Right renal cortex interstitium (tissue), 3 donors: ENCODE measurements at places on chromosomes 6 and 20.
A peak's percentile ranks its signal among the peaks of the same experiment; 100 is the strongest.

GRCh38 chr6:157169656-157170055 lies 153.7 kb downstream of the TMEM242 start:
- no peak for DNase-seq

DNA sequence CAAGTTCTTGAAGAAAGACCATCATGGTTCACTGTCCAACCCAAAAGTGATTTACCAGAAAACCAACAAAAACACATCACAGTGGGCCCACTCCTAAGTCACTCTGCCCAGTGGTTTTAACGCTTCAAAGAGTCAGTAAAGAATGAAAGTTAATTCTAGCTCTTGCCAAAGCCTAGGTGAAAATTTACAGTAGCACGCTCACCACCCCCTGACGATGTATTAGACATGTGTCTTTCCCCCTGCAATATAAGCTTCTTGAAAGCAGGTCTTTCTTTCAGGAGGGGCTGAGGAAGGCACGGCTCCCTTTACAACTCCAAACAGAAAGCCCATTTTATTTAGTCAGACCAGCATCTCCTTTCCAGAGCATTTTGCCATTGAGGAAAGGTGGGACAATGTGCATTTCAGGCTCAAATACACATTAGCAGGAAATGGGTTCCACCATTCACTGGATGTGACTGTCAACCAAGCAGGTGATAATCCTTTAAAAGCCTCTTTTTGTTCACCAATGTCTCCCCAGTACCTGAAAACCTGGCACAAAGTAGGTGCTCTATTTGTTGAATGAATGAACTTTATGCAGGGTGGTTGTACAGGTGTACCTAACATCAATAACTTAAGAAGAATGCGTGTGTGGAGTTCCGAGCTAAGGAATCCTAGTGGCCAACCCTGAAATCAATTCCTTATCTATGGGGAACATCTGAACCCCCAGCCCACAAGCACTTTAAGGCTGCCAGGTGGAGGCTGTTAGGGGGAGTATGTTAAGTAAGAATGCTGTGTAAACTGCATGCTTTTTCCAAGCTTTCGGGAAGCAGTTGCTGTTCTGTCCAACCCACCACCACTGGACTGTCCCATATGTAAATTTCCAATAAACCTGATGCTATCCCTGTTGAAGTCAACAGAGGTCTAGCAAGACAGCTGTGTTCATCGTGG lies 11.4 kb downstream of the EZR start:
- no peak for DNase-seq

GRCh38 chr6:44725070-44725469 lies 337.6 kb downstream of the CDC5L start:
- DNase-seq: no peak

- no peak for DNase-seq
Measured at GRCh38 chr6:28267695-28268059, 734 bp downstream of the ZSCAN26 start.

GRCh38 chr6:134317471-134318131 lies at the start of gene SGK1:
SGK1 (minus strand) TSS chr6:134318112; CDS start chr6:134317460, 652 bp downstream.
- DNase-seq: no peak

GRCh38 chr20:61918548-61918947 lies 147.1 kb downstream of the TAF4 start:
- DNase-seq: no peak

GRCh38 chr6:169905041-169905807 lies 153.8 kb downstream of the ERMARD start:
- DNase-seq: no peak

GRCh38 chr6:144762469-144762868 lies 477.3 kb downstream of the UTRN start:
- no peak for DNase-seq

DNA sequence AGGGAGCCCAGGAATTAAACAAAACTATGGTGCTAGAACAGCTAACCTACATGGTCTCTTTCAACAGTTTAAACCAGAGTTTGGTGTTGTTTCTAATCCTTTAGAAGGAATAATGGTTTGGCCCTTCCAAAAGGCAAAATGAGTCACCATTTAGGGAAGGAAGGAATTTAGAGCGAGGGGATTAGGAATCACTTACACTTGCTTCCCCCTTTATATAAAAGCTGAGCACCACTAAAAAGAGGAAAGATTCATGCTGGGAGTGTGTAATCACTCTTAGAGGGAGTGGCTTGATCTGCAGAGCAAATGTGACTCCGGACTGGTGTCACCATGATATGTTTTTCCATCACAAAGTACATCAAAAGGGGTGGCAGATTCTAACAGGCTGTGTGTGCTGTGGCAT lies 63.6 kb downstream of the F13A1 start:
- no peak for DNase-seq

DNA sequence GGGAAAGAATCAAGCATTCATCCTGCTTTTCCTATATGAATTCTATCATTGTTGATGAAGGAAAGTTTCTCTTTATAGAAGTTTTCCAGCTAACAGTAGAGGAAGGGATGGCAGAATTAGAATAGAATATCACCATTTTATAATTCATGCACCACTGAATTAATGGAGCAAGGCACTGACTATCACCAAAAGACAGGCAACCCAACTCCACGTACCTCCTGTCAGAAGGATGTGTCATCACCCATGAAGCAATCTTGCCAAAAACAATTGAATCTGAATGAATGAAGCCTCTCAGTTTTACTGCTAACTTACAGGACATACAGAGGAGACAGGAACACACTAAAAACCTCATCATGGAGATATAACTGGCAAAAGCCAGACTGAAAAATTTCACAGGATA lies 122.4 kb downstream of the NFATC2 start:
- DNase-seq: no peak

GRCh38 chr6:39239527-39240154 lies 10.4 kb upstream of the KCNK5 start:
- DNase-seq: no peak

- DNase-seq: peak; percentile 50
Measured at GRCh38 chr20:9616833-9617461, 102.6 kb downstream of the LAMP5 start.

GRCh38 chr6:167706313-167707109 lies 120.2 kb upstream of the AFDN start:
- no peak for DNase-seq
